Cardiac septum (tissue), 1 donor: ENCODE measurements at places on chromosomes 3 and 15.

GRCh38 chr15:36810656-36811449 is 231.4 kb downstream of the CDIN1 start:
- no peak for DNase-seq

DNA sequence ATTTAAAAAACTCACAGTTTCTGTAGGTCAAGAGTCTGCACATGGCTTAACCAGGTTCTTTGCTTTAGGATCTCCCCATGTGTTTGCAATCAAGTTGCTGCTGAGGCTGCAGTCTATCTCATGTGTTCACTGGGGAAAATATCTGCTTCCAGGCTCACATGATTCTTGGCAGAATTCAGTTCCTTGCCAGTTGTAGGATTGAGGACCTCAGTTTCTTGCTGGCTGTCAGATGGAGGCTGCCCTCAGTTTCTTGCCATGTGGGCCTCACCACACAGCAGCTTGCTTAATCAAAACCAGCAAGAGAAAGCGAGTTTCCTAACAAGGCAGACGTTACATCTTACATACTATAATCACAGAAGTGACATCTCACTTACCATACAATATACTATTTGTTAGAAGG is 10.0 kb upstream of the TBC1D5 start:
- DNase-seq = no peak

DNA sequence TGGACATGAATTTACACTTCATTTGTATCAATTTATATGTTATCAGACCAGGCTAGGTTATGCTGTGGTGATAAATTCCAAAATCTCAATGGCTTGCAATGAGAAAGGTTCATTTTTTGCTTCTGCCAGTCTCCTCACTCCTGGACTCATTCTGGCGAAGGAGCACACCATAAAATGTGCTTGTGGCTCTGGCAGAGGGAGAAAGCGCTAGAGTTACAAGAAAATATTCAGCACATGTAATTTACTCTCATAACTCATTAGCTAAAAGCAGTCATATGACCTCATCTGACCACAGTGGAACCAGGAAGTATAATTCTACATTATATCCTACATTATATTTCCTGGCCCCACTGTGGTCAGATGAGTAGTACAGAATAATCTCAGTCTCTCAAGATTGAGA is 193.8 kb downstream of the BCHE start:
- DNase-seq = no peak

- DNase-seq = no peak
These were observed 106.5 kb downstream of the ERC2 start for GRCh38 chr3:56361731-56362130.

- DNase-seq = no peak
These were observed 32.8 kb downstream of the CDIN1 start for GRCh38 chr15:36612063-36612788.

GRCh38 chr3:119604878-119605277 is 7.2 kb downstream of the PLA1A start:
- no peak for DNase-seq

- DNase-seq = no peak
These were observed 199.1 kb upstream of the GADL1 start for GRCh38 chr3:31093606-31094005.

DNA sequence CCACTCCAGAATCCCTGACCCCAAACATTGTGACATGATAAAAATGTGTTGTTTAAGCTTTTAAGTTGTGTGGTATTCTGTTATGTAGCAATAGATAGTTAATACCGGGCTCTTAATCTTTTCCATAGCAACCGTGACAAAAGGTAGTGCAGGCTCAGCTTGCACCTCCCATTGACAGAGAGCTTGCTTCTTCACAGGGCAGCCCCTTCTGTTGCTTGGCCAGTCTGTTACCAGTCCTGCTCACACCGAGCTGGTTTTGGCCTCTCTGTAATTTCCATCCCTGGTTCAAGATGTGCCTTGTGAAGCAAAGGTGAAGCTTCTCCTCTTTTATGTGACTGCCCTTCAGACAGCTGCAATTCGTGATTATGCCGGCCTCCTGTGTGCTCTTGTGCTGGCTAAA is 86.9 kb downstream of the CRYGS start:
- no peak for DNase-seq

DNA sequence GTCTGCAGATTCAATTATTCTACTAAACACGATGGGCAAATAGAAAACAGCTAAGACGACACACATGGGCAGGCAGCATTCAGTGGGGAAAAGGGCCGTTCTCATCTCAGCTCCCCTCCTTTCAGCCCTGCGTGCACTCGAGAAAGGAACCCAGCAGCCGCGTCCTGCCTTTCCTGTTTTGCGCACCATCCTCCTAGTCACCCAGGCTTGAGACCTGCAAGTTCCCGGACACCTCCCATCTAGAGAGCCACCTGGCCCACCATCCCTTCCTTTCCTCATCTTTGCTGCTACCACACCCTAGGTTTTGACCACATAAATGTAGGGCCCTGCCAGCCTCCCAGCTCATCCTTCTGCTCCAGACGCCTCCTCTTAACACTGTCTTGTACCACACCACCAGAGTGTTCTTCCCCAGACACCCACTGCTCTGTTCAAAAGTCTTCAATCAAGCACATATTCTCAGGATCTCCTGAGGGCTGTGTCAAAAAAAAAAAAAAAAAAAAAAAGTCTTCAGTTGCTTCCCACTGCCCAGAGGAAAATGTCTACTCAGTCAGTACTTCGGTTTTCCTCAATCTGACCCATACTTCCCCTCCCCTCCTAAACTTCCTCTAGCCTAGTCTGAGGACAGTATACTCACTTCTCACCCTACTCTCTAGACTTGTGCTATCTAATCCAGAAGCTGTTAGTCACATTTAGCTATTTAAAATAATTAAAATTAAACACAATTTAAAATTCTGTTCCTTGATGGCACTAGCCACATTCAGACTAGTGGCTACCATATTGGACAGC is 182.0 kb downstream of the STT3B start:
- no peak for DNase-seq

GRCh38 chr15:92803852-92804609 is 96.1 kb upstream of the CHD2 start:
- DNase-seq = peak; percentile 87

DNA sequence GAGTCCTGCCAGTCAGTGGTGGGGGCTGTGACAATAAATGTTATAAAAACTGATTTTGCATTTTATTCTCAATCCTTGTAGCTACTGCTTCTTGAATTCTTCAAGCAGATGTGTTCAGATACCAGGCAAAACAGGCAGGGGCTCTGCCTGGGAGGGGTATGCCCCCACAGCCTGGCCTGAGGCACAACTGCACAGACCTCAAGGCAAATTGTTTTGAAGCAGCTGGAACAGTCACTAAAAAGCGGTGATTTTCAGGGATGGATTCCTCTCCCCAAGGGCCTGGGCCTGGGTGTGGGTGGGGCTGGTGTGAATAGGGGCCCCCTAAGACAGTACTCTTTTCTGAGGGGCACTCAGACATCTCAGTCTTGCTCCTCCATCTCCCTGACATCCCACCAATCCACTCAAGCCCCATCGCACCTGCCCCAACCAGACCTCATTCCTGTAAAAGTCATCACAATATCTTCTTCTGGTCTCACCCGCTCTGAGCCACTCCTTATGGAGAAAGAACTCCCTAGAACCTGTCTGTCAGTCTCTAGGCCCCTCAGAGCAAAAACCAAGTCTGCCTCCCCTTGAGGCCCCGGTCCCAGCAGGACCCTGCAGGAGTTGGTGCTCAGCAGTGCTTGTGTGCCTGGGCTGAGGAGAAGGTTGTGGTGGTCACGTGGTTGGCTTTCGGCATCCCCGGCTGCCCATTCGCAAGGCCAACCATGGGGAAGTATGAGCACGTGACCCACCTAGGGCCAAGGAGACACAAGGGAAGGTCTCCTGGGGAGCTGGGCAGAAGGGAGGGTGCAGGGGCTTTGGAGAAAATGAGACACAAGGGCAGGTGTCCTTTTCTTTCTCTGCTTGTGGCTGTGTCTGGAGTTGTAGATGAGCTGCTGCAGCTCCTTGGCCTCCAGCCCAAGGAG is 2.9 kb upstream of the PSTPIP1 start:
- peak; percentile 90 for DNase-seq

DNA sequence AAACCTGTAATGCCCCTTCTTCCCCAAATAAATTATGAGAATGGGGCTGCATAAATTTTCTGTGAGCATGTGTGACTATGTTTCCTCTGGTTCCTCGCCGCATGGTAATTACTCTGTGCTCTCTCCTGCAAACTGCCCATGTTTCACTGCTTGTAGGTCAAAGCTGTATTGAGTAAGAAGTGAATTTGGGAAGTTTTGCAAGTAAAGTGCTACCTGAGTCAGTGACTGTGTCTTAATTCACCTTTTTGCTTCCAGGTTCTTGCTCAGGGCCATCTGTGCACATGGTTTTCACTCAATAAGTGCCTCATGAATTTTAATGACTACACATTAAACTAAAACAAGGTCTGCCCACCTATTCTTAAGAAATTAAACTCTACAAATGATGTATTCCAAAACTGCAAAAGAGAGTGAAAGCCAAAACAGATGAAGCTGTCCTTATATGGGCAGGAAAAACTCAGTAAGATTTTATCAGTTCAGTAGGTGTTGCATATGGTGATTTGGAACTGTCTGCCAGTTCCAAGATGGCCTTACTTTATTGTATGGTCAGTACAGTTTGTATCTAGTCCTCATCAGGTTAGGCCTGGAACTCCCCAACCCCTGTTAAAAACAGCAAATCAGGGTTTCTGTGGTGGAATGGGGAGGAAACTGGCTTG is 100.0 kb downstream of the LPP start:
- DNase-seq = no peak

DNA sequence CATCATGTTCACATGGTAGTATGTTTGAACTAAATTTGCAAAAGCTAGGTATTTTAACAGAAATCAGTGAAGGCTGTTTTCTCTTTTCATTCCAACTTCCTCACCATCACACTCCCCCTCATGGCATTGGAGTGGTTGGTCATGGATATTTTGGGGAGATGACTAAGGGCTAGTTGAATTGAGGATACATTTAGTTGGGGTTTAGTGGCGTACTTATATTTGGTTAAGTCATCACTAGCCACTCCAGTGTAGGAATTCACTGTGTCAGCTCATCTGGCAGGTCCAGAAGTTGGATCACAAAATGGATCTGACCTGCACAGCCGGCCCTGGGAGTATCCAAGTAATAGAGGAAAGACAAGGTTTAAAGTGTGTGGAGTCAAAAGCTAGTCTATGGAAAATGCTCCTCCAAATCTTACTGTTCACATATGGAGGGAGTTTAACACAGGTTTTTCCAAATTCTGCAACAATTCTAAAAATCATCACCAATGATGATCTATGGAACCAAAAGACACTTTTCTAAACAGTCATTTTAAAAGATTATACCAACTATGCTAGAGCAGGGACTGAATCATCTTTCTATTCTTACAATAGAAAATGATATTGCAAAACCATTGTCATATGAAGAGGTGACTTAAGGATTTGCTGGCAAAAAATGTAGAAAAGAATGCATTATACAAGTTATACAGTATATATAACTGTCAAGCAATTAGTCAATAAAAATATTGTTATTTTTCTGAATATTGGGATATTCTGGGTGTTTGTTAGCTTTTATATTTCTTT is 247.8 kb upstream of the PEX5L start:
- DNase-seq = no peak

- no peak for DNase-seq
These were observed 365.7 kb downstream of the GABRG3 start for GRCh38 chr15:27336676-27337075.

- DNase-seq = no peak
These were observed 392.2 kb upstream of the ROBO1 start for GRCh38 chr3:80159990-80160506.

DNA sequence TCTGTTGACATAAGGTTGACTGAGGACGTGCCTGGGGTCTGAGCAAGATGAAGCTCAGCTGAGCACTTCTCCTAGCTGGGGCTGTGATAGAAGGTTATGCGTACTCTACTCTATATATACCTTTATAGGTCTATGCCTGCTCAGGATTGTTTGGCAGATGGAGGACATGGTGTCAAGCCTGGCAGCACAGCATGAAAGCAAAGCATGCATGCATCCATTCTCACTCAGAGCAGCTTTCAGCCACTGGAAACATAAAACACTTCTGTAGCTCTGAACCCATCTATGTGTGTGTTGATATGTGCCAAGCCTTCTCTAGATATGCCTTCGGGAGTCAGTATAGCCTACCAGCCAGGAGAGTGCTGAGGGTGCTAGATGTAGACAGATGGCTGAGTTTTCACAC is 142.3 kb upstream of the NUDT16 start:
- DNase-seq = no peak

DNA sequence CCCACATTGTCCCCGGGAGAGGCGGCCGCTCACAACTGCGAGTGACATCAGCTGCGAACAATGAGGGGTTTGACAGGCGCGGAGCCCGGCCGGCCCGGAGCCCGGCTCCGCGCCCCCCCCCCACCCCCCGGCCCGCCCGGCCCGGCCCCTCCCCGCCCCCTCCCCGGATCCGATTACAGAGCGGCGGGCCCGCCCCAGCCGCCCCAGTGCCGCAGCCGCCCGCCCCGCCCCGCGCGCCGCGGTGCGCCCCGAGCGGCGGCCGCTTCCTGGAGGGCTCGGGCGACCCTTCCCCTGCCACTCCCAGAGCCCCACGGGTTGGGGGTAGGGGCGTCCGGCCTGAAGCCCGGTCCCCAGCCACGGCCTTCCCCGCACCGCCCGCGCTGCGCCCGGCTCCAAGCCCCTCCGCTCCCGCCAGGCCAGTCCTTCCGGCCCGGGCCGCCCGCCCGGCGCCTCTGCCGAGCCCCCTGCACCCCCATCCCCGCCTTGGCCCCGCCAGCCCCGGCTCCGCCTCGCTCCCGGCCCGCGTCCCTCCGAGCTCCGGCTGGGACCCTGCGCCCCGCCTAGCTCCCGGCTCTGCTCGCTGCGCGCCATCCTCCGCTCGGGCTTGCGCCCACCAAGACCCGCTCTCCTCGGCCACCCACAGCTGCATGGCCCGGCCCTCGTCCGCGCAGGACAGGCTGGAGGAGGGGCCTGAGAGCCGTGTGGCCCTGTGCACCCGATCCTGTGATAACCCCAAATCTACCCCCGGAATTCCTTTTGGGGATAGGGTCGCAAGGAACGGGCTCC is at the start of gene PCBP4:
Gene PCBP4, minus strand, starts transcription at position 71 of the 786 bp plus-strand sequence. CDS start 6,214 bp downstream, outside the sequence.
- DNase-seq = peak; percentile 91

- no peak for DNase-seq
These were observed 8.8 kb upstream of the SLC15A2 start for GRCh38 chr3:121885386-121885785.

DNA sequence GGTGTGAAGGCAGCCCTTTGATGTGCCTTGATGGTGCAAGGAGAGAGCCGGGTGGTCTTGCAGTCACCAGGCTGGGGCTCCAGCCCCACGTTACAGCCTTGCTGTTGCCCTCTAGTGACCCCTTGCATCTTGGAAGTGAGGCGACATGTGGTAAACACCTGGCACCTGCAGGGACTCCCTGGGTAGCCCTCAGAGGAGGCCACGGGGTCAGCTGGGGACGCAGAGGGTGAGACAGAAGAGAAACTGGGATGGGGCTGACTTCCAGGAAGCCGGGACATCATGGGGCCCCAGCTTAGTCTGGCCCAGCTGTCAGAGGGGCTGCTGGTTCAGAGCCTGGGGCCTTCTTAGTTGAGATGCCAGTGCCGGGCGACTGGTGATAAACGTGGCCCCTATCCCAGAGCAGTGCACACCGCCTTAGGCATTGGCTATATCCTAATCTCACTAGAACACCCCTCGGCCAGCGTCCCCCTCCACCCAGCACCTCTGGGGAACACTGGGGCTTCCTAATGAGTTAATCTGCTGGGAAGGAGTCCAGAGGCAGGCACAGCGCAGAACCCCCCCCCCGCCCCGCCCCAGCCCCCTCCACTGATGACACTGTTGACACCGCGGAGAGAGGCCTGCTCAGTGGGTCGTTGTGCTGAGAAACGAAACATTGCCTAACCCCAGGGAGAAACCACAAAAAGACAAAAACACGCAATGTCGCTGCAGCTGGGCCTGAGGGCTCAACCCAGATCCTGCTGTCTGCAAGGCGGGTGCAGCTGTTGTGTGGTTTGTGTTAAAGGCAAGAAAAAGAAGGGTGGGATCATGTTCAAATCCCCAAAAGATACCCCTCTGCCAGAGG is 60.5 kb upstream of the KLF13 start:
- DNase-seq = peak; percentile 90
